ENCODE measurements at places on chromosomes 6 and 20.

- no peak for DNase-seq
Observed at GRCh38 chr20:12371990-12372389, 454.3 kb downstream of the BTBD3 start.

- no peak for DNase-seq
Observed at GRCh38 chr20:18138266-18138582, 561 bp downstream of the KAT14 start.

DNA sequence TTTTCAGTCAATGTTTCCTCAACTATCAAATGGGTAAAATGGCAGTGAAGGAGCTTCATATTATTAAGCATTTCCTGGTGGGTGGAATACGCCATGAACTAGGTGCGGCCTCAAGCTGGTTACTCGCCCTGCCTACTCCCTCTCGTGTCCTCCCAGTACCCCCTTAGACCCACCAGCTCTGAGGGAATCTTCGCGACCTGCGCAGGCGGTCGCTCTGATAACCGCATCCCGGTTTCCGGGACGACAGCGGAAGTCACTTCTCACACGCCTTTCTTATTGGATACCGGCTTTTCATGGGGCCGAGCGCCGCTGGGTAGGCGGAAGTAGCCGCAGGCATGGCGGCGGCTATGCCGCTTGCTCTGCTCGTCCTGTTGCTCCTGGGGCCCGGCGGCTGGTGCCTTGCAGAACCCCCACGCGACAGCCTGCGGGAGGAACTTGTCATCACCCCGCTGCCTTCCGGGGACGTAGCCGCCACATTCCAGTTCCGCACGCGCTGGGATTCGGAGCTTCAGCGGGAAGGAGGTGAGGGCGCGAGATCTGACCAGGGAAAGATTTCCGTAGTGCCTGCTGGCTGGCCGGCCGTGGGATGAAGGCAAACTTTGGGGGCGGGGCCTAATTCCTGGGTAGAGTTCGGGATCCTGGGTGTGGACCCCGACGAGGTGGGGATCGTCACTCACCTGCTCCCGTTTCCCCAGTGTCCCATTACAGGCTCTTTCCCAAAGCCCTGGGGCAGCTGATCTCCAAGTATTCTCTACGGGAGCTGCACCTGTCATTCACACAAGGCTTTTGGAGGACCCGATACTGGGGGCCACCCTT, at the start of gene PIGT:
PIGT (plus strand) TSS at position 320 of the 816 bp plus-strand sequence; CDS start at position 336, 16 bp downstream.
- peak; percentile 98 for DNase-seq

DNA sequence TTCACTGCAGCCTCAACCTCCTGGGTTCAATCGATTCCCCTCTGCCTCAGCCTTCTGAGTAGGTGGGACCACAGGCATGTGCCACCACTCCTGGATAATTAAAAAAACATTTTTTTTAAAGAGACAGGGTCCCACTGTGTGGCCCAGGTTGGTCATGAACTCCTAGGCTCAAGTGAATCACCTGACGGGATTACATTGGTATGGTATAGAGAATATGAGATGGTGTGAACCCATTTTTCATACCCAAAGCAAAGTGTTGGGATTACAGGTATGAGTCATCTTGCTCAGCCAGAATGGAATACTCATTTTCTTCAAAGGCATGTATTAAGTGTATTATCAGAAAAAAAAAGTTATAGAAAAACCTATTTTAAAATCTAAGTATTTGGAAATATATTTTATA, 114.2 kb downstream of the AHI1 start:
- no peak for DNase-seq

- DNase-seq = no peak
Observed at GRCh38 chr6:35786272-35786671, 5.5 kb downstream of the CLPSL1 start.

DNA sequence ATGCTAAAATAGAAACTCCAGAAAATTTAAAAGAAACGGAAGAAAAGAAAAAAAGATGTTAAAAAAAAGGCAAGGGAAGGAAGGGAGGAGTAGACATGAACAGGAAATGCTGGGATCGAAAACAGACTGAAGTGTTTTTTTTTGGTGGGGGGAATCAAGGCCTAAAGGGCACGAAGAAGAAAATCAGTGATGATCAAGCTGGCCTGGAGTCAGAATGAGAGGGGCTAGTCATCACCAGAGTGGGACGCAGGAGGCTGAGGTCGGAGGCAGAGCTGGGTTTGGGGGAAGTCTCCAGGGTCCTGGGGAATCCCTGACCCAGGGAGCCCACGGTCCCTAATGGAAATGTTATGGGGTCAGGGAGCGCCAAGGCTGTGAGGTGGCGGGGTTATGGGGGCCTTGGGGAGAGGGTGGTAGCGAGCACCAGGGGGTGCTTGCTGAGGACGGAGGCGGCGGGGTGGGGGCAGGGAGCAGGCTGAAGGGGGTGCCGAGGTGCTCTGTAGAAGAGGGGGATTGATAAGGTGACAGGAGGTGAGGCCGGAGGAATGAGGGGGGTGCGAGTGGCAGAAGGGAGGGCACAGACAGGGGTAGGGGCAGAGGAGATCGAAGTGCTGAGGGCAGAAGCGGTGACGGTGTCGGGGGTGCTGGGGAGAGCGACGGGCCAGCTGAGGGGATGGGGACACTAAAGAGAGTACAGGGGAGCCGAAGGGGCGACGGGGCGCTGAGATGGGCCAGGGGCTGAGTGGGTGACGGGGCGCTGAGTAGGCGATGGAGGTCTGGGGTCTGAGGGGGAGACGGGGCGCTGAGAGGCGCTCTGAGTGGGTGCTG, 684 bp downstream of the ZNFX1 start:
- peak; percentile 11 for DNase-seq

DNA sequence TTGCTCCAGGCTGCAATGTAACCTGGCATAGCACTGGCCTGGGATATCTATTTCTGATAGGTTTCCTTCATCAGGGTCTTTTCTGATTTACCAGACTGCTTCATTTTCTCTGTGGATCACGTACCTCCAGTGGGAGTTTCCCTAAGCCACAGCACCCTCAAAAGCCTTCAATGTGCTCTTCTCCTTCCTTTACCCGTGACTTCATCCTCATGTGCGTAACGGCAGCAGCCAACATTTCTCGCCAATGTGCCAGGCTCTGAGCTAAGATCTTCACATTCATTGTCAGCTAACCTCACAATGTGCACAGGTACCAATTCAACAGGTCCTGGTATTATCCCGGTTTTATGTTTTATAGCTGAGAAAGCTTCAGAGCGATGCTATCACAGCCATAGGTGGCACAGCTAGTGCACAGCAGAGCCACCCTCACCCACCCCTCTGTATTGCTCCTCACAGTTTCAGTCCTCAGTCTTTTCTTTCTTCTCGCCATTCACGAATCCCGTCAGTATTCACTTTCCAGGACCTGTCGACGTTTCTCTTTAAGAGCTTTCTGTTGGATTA, 58.2 kb downstream of the TNFAIP3 start:
- no peak for DNase-seq

DNA sequence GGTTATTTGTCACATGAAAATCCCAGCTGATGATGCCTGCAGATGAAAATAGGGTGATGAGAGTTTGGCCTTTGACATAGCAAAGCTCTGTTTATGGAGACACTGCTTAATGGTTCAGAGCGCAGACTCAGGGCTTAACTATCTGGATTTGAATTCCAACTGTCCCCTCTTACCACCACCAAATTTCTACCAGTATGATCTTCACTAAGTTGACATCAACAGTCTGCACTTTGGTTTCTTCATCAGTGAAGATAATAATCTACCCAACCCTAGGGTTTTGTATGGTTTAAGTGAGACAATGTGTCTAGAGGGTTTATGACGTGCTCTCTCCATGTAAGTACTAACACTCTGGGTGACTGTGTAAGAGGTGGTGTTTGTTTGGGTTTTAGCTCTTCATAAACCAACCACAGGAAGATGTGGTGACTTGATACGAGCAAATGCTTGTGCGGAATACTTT, 151.4 kb upstream of the TNFAIP3 start:
- no peak for DNase-seq

DNA sequence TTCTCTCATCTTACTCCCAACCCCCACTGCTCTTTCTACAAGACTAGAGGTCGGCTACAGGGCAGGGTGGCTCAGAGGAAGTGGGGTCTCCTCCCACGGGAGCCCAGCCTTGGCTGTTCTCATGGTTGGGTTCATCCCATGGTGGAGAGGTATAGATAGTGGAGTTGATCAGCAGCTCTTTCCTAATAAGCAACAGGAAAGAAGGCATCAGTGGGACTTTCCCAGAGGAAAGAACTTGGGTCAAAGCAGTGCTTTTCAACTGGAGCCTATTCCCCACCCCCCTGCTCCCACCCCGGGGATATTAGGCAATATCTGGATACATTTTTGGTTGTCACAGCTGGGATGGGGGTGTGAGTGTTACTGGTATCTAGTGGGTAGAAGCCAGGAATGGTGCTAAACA, 200.9 kb downstream of the NFATC2 start:
- no peak for DNase-seq

DNA sequence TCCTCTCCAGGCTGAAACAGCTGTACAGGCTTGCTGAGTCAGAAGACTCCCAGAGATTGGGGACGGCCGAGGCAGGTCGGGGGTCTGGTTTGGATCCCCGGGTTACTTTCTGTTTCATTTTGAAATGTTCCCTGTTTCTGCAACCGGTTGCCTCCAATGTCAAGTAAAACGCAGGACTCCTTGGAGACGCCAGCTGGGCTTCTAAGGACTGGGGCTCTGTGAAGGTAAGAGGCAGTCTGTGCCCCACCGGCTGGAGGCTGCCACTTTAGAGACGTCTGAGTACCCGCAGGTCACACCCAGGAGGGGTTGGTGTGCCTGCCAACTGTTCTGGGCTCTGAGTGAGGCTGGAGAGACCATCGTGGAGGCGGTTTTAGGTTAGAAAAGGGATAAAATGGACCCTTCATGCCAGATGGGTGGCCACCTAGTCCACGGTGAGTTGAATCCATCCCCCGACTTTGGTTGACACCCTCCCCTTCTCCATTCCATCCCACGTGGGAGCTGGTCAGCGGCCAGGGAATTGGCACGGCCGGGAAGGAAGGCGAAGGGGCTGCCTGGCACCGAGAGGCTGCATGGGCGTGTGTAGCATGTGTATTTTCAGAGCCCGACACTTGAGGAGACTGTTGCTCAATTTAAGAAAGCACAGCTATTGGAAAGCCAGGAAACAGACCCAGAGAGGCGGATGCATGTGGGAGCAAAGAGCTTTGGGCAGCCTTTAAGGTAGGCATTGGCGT, 240.9 kb downstream of the PHACTR1 start:
- DNase-seq = peak; percentile 68

GRCh38 chr6:28531479-28532128, 5.9 kb downstream of the GPX5 start:
- no peak for DNase-seq

GRCh38 chr20:8545212-8545611, 413.1 kb downstream of the PLCB1 start:
- DNase-seq = no peak

- DNase-seq = no peak
Observed at GRCh38 chr20:54650052-54650719, 174.8 kb downstream of the DOK5 start.

DNA sequence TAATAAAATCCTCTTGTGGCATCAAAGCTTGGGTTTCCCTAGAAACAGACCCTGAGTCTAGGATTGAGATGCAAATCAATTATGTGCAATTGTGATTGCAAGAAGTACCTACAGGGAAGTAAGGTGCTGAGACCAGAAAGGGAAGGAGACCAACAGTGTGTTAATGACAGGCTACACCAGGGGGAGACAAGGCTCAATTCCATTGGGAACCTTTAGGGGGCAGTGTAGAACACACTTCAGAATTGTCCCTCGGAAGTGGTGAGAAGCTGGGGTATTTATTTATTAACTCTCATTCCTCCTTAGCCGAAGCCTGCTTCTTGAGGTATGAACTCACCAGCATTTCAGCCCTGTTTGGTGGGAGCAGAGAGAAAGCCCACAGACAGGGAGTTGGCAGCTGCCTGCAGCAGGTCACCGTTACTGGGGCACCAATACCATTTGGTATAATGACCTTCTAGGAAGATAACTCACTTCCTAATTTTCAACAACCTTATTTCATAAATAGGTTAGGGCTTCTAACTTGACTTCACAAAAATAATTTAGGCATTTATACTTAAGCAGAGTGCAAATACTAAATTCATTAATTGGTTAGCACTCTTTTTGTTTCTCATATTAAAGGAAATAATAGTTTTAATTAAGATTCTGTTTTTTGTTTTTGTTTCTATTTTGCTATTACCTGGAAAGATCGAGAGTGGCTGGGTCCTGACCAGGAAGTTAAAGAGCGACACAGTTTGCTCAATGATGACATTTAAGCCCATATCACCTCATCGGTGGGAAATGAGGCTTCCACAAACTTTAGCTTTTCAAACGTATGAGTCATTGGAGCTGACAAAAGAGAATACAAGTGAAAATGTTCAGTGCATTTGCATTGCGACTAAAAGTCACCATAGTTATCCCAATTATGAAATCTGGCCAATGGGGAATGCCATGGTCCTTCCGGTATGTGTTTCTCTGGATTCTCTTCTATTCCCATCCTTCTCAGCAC, 94.8 kb downstream of the BTBD3 start:
- no peak for DNase-seq

GRCh38 chr6:170485159-170485558, 67.9 kb downstream of the PSMB1 start:
- DNase-seq = no peak

- DNase-seq = no peak
Observed at GRCh38 chr20:19375395-19375794, 163.0 kb downstream of the SLC24A3 start.

DNA sequence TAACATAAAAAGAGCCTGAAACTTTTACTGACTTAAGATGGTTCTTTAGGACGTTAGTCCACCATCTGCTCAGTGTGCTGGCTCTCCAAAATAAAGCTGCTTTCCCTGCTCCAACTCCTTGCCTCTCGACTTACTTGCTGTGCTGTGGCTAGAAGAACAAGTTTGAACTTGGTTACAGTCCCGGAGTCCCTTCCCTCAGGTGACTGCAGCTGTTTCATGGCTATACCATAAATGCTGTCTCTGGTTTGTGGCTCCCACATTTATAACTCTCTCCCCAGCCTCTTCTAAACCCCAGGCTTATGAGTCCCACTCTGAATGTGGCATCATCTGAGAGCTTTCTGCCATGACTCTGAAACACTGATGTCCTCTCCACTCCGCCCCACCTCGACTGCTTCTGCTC, 306.4 kb upstream of the PRND start:
- DNase-seq = no peak

DNA sequence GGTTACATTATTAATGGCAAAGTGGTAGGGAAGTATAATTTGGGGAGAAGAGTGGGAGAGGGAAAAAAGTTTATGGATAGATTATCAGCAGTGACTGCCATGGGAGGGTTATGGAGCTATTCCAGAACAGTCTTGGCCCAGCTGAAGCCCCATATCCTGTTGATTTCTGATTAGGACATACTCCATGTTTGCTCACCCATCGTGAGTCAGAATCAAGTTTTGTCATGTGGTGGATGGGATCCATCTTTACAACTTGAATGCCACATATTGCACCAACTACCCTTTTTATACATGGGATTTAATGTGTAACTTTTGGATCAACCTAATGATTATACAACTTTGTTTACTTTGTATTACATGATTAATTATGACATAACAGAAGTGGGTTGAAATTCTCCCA, 217.0 kb downstream of the HAO1 start:
- no peak for DNase-seq

- no peak for DNase-seq
Observed at GRCh38 chr20:12535770-12536169, 473.0 kb upstream of the SPTLC3 start.

DNA sequence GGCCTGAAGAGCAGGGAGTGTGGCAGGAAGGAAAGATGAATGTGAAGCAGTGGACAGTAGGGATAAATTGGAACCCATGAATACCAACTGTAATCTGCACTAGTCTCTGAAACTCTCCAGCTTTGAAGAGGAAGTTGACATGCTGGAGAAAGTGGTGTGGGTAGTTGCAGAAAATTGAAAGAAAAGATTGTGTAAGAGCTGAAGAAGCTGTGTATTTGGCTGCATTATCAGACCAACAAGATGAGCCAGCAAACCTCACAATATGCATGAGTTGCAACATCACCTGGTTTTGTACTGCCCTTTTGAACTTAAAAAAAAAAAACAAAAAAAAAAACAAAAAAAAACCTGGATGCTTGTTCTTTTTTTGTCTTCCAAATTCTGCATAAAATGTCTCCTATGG, 921.9 kb upstream of the EYS start:
- no peak for DNase-seq
